ENCODE measurements at places on chromosomes 6 and 20.

- no peak overlapping the region for H3K4me3 ChIP-seq
- no peak for DNase-seq
- no peak overlapping the region for H3K27ac ChIP-seq
- no peaks in the 10 kb centered on the region for H3K4me1 ChIP-seq
Measured at GRCh38 chr6:109117346-109118035, 22.2 kb downstream of the CEP57L1 start.

GRCh38 chr6:130961148-130961547 is 101.9 kb downstream of the EPB41L2 start:
- no peak for DNase-seq
- H3K36me3 ChIP-seq, result peaks cover 1% of the 10 kb centered on the region
- H3K27me3 ChIP-seq, result no peaks in the 10 kb centered on the region
- no peak overlapping the region for H3K4me3 ChIP-seq
- H3K4me1 ChIP-seq, result no peaks in the 10 kb centered on the region

- no peak overlapping the region for H3K4me3 ChIP-seq
- no peak overlapping the region for H3K27ac ChIP-seq
- H3K4me1 ChIP-seq, result no peaks in the 10 kb centered on the region
Measured at GRCh38 chr20:20780127-20780824, 67.8 kb upstream of the RALGAPA2 start.

- no peaks in the 10 kb centered on the region for H3K27me3 ChIP-seq
- H3K36me3 ChIP-seq, result no peaks in the 10 kb centered on the region
- H3K4me3 ChIP-seq, result no peak overlapping the region
Measured at GRCh38 chr6:102154176-102154575, 760.7 kb downstream of the GRIK2 start.

Data from endodermal cell (in vitro differentiated cells).